ENCODE measurements at places on chromosomes 5 and 9.

GRCh38 chr9:135218331-135219225, 131.1 kb downstream of the OLFM1 start:
- DNase-seq, result peak; percentile 38

- no peak for DNase-seq
These were observed 133.4 kb downstream of the ADAMTS19 start for GRCh38 chr5:129593525-129593924.

DNA sequence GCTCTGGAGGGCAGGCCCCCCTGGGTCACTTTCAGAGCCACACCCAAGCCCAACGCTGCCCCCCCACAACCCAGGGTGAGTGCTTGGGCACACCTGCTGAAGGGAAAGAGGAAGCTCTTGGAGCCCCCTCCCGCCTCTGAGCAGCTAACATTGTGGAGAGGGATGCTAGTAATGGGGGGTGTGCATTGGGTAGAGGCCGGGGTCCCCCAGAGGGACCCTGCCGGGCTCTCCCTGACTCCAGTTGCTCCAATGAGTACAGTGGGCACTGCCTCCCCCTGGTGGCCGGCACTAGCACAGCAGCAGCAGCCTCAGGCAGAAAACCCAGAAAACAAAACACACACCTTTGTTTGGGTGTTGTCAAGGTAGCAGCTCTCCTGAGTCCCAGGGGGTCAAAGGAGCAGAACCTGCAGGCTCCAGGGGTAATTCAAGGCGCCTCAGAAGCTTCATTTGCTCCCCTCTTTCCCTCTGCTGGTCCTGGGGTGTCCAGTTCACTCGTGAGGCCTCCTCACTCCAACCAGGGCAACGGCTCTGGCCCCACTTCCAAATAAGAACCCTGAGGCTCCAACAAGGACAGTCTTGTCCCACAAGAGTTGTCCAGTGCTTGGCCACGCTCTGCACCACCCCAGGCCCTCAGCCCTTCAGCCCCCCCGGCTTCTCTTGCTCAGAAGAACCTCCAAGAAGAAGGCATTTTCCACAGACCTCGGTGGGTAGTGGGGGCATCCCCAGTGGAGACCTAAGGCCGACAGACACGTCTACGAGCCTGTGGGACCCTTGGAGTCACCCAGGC, 16.1 kb downstream of the GBGT1 start:
- peak; percentile 81 for DNase-seq

- no peak for DNase-seq
These were observed 294.1 kb downstream of the ARHGAP26 start for GRCh38 chr5:143064218-143064641.

DNA sequence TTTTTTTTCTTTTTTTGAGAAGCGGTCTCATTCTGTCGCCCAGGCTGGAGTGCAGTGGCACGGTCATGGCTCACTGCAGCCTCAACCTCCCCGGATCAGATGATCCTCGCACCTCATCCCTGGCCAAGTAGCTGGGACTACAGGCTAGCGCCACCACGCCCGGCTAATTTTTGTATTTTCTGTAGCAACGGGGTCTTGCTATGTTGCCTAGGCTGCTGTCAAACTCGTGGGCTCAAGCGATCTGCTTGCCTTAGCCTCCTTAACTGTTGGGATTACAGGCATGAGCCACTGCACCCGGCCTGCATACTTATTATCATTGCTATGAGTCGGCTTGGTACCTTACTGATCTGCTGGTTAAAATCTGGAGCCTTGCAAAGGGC, 790 bp upstream of the IARS1 start:
- DNase-seq, result no peak

DNA sequence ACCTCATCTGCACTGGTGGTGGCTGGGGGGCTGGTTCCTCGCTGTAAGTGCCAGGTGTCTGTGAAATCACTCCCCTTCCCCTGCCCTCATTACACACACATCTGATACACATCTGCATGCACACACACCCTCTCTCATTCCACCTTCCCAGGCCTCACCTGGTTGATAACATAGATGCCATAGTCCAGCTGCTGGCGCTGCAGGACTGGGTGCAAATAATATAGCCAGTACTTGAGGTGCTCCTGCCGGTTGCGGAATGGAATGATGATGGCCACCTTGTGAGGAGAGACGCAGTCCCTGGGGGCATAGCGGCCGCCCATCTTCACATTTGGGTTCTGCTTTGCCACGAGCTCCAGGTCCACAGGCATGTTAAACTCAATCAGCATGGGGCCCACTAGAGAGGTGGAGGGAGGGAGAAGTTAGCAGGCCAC, 32.1 kb downstream of the B4GALT1 start:
- DNase-seq, result no peak

- DNase-seq, result no peak
These were observed 36.5 kb downstream of the CFAP95 start for GRCh38 chr9:69857131-69857530.

- DNase-seq, result peak; percentile 79
These were observed 2.4 kb downstream of the ANXA6 start for GRCh38 chr5:151154931-151155774.

DNA sequence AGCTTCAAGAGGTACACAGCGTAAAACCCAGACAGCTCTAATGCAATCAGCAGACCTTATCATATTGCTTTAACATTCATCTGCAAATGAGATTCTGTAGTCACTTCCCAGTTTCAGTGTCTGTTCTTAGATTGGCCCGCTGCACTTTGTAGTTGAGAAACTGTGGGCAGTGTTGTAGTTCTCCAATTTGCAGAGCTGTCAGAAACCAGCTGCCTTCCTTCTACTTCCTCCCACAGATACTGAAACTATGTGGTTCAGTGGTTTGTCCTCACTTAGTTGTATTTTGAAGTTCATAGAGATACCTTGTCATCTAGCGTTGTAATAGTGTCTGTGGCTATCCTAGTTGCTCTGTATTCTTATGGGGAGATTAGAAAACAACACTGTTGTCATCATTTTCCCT, 39.6 kb upstream of the TRIM36 start:
- peak; percentile 76 for DNase-seq

DNA sequence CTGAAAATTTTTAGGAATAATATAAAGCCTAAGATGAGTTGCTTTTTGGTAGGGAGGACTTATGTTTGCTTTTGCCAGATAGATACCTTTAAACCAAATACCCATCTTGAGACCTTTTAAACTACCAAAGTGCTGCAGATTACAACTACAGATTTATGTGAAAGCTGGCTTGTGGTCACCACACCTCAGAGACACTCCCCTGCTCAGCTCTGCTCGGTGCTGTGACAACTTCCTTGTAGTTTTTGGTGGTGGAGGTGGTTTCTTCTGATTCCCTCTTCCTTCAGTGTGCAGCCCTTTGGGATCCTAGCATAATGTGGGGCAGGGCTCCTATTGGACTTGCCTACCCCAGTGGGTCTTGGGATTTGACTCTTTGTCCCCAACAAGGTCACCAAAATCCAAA, 29.2 kb downstream of the GARNL3 start:
- no peak for DNase-seq

DNA sequence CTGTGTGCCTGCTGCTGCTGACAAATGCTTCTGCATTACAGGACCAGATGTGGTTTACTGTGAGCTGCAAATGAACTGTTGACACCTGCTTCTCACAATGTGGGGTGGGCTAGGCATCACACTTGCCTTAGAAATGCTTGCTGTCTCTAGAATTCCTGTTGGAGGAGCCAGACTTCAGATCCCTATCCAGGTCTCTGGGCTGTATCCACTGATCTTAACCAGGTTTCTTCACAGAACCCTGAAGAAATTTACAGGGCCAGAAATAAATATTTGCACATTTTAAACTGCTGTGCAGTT, 255.4 kb downstream of the FAM114A2 start:
- DNase-seq, result no peak

GRCh38 chr5:15502208-15502607, 2.2 kb downstream of the FBXL7 start:
- no peak for DNase-seq
